ENCODE measurements at places on chromosomes 2 and 18.
A peak's percentile ranks its signal among the peaks of the same experiment; 100 is the strongest.

DNA sequence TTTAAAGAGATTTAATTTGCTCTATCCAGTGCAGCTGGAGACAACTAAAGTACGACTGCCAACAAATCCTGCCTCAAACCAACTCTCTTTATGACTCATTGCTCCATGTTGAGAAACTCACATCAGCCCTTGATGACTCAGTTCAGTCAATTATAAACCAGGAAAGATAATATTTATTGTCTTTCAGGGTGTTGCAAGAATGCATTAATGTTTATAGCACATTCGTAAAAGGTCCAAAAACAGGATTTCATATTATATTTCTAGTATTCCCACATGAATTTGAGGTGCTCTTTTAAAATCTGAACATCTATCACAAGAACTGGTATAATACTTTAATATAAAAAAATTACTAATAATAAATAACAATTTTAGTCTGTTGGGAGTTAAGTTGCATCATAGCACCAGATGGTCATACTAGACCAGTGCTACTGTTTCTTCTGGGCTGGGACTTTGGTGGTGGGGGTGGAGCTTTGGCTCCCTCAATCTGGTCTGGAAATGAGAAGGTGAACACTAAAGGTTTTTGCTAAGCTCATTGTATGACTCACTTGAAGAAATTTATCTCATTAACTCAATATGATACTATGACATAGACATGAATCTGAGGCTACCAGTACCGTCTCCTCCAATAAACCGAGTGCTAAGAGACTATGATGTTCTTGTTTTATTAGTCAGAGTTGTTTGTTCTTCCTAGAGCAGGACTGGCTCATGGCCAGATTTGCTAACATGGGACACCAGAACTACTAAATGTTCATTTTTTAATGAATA, 26.6 kb upstream of the MAP3K20 start:
- peak; percentile 98 for DNase-seq

GRCh38 chr2:190335225-190335559, 8.2 kb upstream of the INPP1 start:
- DNase-seq: no peak

DNA sequence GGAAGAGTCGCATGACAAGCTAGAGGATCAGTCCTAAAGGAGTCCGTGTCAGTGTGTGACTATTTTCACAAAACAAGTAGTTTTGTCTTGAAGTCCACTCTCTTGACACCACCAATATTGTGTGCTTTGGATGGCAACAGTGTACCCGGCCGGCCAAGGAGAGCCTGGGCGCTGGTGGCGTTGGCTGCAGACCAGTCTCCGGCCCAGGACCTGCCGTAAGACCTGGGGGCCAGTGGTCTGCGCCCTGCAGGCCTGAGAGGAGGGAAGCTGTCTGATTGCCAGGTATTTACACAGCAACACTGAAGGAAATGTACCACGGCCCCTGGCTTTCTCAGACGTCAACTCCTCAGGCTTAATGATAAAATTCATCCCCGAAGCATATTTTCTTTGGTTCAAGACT, 472.4 kb upstream of the SALL3 start:
- no peak for DNase-seq

DNA sequence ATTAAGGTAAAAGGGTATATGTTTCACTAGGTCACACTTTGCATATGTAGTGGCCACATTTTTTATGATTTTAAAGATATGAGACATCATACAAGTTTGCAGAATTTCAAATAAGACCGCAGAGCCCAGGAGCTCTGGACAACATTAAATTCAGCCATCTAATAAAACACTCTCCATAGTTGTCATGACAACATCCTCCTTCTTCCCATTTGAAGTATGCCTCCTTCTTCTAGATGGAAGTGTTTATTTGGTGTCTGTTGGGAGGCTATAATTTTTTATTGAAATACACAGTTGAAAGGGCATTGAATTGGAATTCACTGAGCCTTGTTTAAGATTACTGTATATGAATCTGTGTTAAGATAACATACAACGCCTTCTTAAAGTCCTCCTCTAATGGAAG, 467.3 kb downstream of the CMPK2 start:
- DNase-seq: no peak

DNA sequence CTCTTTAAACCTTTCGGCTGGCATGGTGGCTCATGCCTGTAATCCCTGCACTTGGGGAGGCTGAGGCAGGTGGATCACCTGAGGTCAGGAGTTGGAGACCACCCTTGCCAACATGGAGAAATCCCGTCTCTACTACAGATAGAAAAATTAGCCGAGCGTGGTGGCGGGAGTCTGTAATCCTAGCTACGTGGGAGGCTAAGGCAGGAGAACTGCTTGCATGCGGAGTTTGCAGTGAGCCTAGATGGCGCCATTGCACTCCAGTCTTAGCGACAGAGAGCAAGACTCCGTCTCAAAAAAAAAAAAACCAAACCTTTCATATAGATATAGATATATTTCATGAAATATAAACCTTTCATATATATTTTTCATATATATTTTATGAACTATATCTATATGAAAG, 864.7 kb downstream of the TRIB2 start:
- DNase-seq: no peak
